Endothelial cell of umbilical vein (primary cell): ENCODE measurements at places on chromosomes 11 and 22. TPM values are rescaled to one million over a fixed set of nuclear protein-coding genes. Genes with fewer than 3 reads are reported as not detected.

- no peak for DNase-seq
- H3K4me3 ChIP-seq: no peak overlapping the region
- H3K36me3 ChIP-seq: peaks cover 11% of the 10 kb centered on the region
- H3K27me3 ChIP-seq: no peaks in the 10 kb centered on the region
Measured at GRCh38 chr11:20051469-20052399, 108.5 kb downstream of the DBX1 start.

DNA sequence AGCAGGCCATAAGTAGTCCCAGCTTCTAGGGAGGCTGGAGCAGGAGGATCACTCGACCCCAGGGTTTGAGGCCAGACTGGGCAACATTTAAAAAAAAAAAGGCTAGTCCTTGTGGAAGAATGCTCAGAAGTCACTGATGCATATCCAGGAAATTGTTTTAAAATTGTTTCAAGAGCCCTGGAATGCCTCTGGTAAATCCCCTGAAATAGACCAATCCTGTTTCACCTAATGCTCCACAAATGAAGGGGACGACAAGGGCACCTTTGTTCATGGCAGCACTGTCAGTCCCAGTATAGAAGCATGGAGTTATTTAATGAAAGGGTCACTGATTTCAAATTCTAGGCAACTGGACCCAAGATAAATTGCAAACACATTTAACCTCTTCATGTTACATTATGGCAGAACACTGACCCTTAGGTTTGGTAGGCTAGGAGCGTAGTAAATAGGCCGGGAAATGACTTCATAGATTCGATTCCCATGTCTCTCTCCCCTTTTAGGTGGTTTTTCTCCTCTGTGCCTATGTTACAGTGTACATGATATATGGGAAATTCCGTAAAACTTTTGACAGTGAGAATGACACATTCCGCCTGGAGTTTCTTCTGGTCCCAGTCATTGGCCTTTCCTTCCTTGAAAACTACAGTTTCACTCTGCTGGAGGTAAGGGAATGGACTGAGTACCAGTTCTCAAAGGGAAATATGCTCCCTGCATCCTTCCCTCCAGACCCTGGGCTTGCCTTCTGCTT, 11.4 kb downstream of the KDELR3 start:
- H3K4me3 ChIP-seq: no peak overlapping the region
- no peak for DNase-seq
- no peaks in the 10 kb centered on the region for H3K27me3 ChIP-seq
- no peaks in the 10 kb centered on the region for H3K4me1 ChIP-seq
- no peak overlapping the region for H3K27ac ChIP-seq

GRCh38 chr22:48424201-48424627, 1403.5 kb downstream of the BRD1 start:
- DNase-seq: no peak
- H3K4me3 ChIP-seq: no peak overlapping the region
- no peak overlapping the region for H3K27ac ChIP-seq

- DNase-seq: no peak
- H3K27ac ChIP-seq: no peak overlapping the region
- H3K4me3 ChIP-seq: no peak overlapping the region
- H3K36me3 ChIP-seq: no peaks in the 10 kb centered on the region
Measured at GRCh38 chr11:46519351-46519750, 74.5 kb downstream of the AMBRA1 start.

DNA sequence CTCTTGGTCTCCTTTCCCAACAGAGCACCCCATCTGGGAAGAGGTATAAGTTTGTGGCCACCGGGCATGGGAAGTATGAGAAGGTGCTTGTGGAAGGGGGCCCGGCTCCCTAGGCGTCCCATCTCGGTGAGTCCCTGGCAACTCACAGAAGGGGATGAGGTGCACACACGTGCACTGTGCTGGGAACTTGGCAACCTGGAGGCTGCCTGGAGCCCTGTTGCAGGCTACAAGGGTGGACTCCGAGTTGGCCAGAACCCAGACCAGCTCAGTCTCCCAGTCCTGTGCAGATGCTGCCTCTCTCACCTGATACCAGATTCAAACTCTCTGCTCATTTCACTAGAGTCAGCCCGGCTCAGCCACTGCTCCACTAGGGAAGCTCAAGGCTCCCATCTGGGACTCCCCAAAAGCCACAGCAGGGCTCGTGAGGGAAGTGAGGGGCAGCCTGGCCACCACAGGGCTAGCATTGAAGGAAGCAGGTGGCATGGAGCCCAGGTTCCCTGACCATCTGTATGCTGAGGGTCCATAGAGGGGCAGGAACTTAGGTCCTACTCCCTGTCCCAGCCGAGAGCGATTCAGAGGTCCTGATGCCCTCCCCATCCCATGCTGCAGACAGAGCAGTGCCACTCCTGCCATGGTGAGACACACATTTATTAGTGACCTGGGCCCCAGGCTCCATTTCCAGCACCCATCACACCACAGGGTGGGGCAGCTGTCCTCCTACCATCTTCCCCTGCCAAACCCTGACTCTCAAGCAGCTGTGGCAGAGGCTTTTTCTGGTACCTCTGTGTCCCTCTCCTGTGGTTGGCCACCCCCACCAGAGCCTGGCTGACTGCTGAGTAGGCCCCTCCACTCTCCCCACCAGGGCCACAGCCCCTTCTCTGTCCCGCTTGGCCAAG, 4.0 kb downstream of the PRR33 start:
- H3K4me3 ChIP-seq: no peak overlapping the region
- H3K27me3 ChIP-seq: no peaks in the 10 kb centered on the region
- H3K27ac ChIP-seq: no peak overlapping the region
- H3K36me3 ChIP-seq: no peaks in the 10 kb centered on the region
- H3K4me1 ChIP-seq: no peaks in the 10 kb centered on the region
- no peak for DNase-seq

GRCh38 chr11:82750643-82751139, 17.0 kb upstream of the FAM181B start:
- H3K27ac ChIP-seq: no peak overlapping the region
- H3K4me3 ChIP-seq: no peak overlapping the region
- peak; percentile 32 for DNase-seq
- no peaks in the 10 kb centered on the region for H3K36me3 ChIP-seq

GRCh38 chr11:103877221-103877620, 159.2 kb upstream of the DDI1 start:
- DNase-seq: peak; percentile 41
- no peaks in the 10 kb centered on the region for H3K36me3 ChIP-seq
- no peaks in the 10 kb centered on the region for H3K27me3 ChIP-seq
- no peak overlapping the region for H3K27ac ChIP-seq

GRCh38 chr22:37011472-37011871, 7.8 kb downstream of the TST start:
- H3K4me3 ChIP-seq: no peak overlapping the region
- no peak overlapping the region for H3K27ac ChIP-seq
- H3K4me1 ChIP-seq: peaks cover 14% of the 10 kb centered on the region
- no peak for DNase-seq
- H3K36me3 ChIP-seq: no peaks in the 10 kb centered on the region
- peaks cover 1% of the 10 kb centered on the region for H3K27me3 ChIP-seq

Gene PGA3
- not detected in 2 replicates for polyA plus RNA-seq

Gene PAMR1
- not detected in 2 replicates for polyA plus RNA-seq

Gene PHETA2
- 29.2 and 29.9 TPM in 2 replicates for polyA plus RNA-seq

Gene OR52N4
- 0.08 and 0.10 TPM in 2 replicates for polyA plus RNA-seq

Gene FAT3
- 0.08 and 0.41 TPM in 2 replicates for polyA plus RNA-seq
